ENCODE measurements at places on chromosomes 12 and 14. TPM values are rescaled to one million over a fixed set of nuclear protein-coding genes. Genes with fewer than 3 reads are reported as not detected.

GRCh38 chr12:24379433-24379832 lies 430.0 kb upstream of the SOX5 start:
- no peak for DNase-seq

- no peak for DNase-seq
Measured at GRCh38 chr12:130752692-130753230, 36.7 kb upstream of the RIMBP2 start.

DNA sequence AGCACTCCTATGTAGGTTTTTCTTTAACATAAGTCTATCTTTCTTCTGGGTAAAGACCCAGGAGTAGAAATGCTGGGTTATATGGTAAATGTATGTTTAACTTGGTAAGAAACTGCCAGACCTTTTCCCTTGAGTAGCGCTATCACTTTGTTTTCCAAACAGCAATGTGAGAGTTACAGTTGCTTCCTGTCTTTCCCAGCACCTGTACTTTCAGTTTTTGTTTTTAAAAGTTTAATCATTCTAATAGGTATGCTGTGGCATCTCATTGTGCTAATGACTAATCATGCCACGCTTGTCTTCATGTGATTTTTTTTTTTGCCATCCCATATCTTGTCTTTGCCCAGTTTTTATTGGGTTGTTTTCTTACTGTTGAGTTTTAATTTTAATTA lies 28.1 kb downstream of the GIT2 start:
- no peak for DNase-seq

The CCDC175 gene
- total RNA-seq, result not detected

- DNase-seq, result no peak
Measured at GRCh38 chr12:113397497-113398197, 6.0 kb downstream of the SDS start.

The GOLGA3 gene
- 80.3 TPM for total RNA-seq

Data from GM23248 (cell line).